CD4-positive, CD25-positive, alpha-beta regulatory T cell (primary cell): ENCODE measurements at places on chromosomes 2 and 18. TPM values are rescaled to one million over a fixed set of nuclear protein-coding genes. Genes with fewer than 3 reads are reported as not detected.

ATF2 gene
- total RNA-seq = 62.6 TPM

BCL2 gene
- 125 TPM for total RNA-seq

GMCL1 gene
- total RNA-seq = 32.3 TPM

KIF5C gene
- total RNA-seq = 7.7 TPM

FAM168B gene
- total RNA-seq = 72.1 TPM

PLEK gene
- 10.1 TPM for total RNA-seq

LRRTM4 gene
- not detected for total RNA-seq

CCDC121 gene
- 0.79 TPM for total RNA-seq

CYP26B1 gene
- total RNA-seq = not detected

AGAP1 gene
- total RNA-seq = 0.99 TPM

EIF5B gene
- 38.0 TPM for total RNA-seq

TET3 gene
- total RNA-seq = 26.3 TPM

SLC38A11 gene
- not detected for total RNA-seq

MAIP1 gene
- 23.3 TPM for total RNA-seq

YIPF4 gene
- total RNA-seq = 29.2 TPM

BBS5 gene
- total RNA-seq = 1.4 TPM

FER1L5 gene
- not detected for total RNA-seq

TCF23 gene
- total RNA-seq = not detected

FRZB gene
- not detected for total RNA-seq

NPPC gene
- not detected for total RNA-seq

NPHP1 gene
- not detected for total RNA-seq

IL36RN gene
- total RNA-seq = not detected

IL1F10 gene
- total RNA-seq = not detected

SLC30A3 gene
- 0.10 TPM for total RNA-seq

POTEJ gene
- total RNA-seq = not detected

IFIH1 gene
- total RNA-seq = 52.8 TPM

GATA6 gene
- total RNA-seq = 0.10 TPM

ATP8B1 gene
- total RNA-seq = not detected

DYNAP gene
- total RNA-seq = not detected

ZAP70 gene
- 431 TPM for total RNA-seq

IL36G gene
- not detected for total RNA-seq

PKP4 gene
- 21.9 TPM for total RNA-seq

HAAO gene
- not detected for total RNA-seq

PTPRN gene
- total RNA-seq = not detected

PID1 gene
- not detected for total RNA-seq

DSEL gene
- total RNA-seq = 0.17 TPM

AGXT gene
- not detected for total RNA-seq

OST4 gene
- total RNA-seq = 279 TPM

RNF152 gene
- total RNA-seq = 0.39 TPM

FOXI3 gene
- total RNA-seq = not detected

SEMA4F gene
- total RNA-seq = 11.1 TPM

CCDC150 gene
- 0.74 TPM for total RNA-seq

SP5 gene
- not detected for total RNA-seq

LDLRAD4 gene
- 207 TPM for total RNA-seq

LRATD1 gene
- total RNA-seq = not detected

CFAP65 gene
- not detected for total RNA-seq
